Neural crest cell (in vitro differentiated cells): ENCODE measurements at places on chromosomes 5 and 9. TPM values are rescaled to one million over a fixed set of nuclear protein-coding genes. Genes with fewer than 3 reads are reported as not detected.

DNA sequence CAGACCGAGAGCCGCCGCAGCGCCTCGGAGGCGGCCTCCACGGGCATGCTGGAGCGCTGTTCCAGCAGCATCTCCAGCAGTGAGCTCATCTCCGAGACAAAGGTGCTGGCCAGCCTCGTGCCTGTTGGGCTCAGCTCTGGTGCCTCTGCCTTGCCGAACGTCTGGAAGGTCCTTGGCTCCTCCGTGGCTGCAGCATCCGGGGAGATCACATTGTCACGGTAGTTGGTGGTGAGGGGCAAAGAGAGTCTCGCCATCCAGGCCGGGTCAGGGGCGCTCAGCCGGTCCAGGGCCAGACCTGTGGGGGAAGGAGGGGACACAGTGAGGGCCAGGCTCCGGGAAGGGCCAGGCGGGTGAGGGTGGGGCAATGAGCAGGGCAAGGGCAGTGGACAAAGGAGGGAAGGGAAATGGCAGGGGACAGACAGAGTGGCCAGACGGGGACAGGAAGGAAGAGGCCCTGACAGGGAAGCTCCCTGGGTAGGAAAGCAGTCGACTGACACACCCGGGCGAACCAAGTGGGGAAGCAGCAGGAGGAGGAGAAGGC lies 12.4 kb downstream of the PCDH12 start:
- no peak overlapping the region for H3K4me3 ChIP-seq
- DNase-seq: no peak
- no peaks in the 10 kb centered on the region for H3K36me3 ChIP-seq
- H3K27me3 ChIP-seq: no peaks in the 10 kb centered on the region

SEMA5A gene
- total RNA-seq: 30.3 and 31.9 TPM in 2 replicates

ABCA1 gene
- total RNA-seq: 6.5 and 6.8 TPM in 2 replicates

GRCh38 chr5:151058891-151059489 lies 21.8 kb downstream of the TNIP1 start:
- H3K27ac ChIP-seq: no peak overlapping the region
- H3K4me3 ChIP-seq: no peak overlapping the region
- H3K36me3 ChIP-seq: no peaks in the 10 kb centered on the region
- no peak for DNase-seq
- peaks cover 6% of the 10 kb centered on the region for H3K4me1 ChIP-seq
- no peaks in the 10 kb centered on the region for H3K27me3 ChIP-seq

DNA sequence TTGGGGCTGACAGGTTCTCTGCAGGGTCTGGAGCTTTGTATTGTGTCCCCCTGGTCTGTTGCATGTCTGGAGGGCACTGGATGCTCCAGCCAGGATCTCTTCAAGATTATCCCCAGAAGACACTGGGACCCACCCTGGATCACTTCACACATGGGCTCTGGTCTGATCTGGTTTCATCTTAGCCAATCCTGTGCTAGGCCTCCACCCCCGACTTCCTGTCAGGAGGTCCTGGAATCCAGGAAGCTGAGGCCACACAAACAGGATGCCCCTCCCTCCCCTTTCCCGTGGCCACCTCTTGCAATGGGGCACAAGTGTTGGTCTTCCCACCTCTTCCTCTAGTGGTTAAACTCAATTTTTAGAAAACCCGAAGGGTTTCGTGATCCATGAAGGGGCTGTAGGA lies 242.6 kb upstream of the MVB12B start:
- H3K27me3 ChIP-seq: peaks cover 61% of the 10 kb centered on the region
- H3K4me3 ChIP-seq: no peak overlapping the region
- H3K27ac ChIP-seq: no peak overlapping the region
- no peak for DNase-seq

SH3TC2 gene
- total RNA-seq: 8.5 and 9.3 TPM in 2 replicates

DNA sequence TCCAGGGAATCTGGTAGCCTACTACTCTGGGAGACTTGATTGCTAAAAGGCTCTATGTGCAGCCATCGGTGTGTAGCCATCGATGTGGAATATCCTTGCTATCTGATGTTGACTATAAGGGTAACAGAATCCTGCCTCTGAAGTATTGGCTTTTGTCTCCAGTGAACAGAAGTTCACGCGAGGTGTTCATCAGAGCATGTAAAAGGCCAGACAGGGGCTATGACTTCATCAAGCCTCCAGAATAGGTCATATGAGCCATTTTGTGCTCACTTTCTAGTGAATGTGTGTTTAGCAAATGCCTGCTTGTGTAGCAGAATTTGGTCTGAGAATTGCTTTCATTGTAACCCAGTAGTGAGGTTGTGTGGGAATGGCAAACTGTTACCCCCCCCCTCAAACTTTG lies 66.8 kb upstream of the RAD23B start:
- H3K27me3 ChIP-seq: no peaks in the 10 kb centered on the region
- no peak overlapping the region for H3K4me3 ChIP-seq
- no peaks in the 10 kb centered on the region for H3K36me3 ChIP-seq
- H3K27ac ChIP-seq: no peak overlapping the region
- peaks cover 12% of the 10 kb centered on the region for H3K4me1 ChIP-seq

- peaks cover 48% of the 10 kb centered on the region for H3K4me1 ChIP-seq
- H3K36me3 ChIP-seq: no peaks in the 10 kb centered on the region
- no peak overlapping the region for H3K4me3 ChIP-seq
- no peak for DNase-seq
Measured at GRCh38 chr5:139635191-139635590, 13.0 kb upstream of the CXXC5 start.

SAPCD2 gene
- 29.8 and 31.1 TPM in 2 replicates for total RNA-seq

SAXO1 gene
- 0.14 TPM in 1 of 2 replicates, not detected in the other for total RNA-seq

GRCh38 chr5:88819301-88819999 lies 63.5 kb downstream of the MEF2C start:
- H3K4me3 ChIP-seq: no peak overlapping the region
- H3K4me1 ChIP-seq: peaks cover 32% of the 10 kb centered on the region
- H3K36me3 ChIP-seq: peaks cover 3% of the 10 kb centered on the region
- no peak overlapping the region for H3K27ac ChIP-seq
- no peak for DNase-seq
